ENCODE measurements at places on chromosomes 13 and 19.
A peak's percentile ranks its signal among the peaks of the same experiment; 100 is the strongest.

DNA sequence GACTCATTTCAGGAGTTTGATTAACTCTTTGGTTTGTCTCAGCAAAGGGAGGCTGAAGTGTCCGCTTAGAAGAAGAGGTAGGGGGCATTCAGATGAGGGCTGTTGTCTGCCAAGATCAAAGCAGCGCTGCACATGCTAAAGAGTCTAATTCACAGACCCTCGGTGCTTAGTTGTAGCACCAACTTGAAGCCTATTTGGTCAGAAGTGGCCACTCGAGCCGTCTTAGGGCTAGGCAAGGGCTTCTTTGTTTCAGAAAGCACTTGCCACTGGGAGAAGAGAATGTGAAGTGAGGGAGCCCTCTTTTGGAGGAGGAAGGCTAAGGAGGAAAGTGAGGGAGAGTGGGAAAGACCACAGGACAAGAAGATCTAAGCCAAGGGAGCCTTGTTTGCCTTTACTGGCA lies 313.4 kb upstream of the TMTC4 start:
- no peaks in the 10 kb centered on the region for H3K27me3 ChIP-seq
- no peak for DNase-seq
- no peak overlapping the region for H3K4me3 ChIP-seq
- no peaks in the 10 kb centered on the region for H3K36me3 ChIP-seq
- no peak overlapping the region for H3K27ac ChIP-seq
- H3K4me1 ChIP-seq: no peaks in the 10 kb centered on the region

DNA sequence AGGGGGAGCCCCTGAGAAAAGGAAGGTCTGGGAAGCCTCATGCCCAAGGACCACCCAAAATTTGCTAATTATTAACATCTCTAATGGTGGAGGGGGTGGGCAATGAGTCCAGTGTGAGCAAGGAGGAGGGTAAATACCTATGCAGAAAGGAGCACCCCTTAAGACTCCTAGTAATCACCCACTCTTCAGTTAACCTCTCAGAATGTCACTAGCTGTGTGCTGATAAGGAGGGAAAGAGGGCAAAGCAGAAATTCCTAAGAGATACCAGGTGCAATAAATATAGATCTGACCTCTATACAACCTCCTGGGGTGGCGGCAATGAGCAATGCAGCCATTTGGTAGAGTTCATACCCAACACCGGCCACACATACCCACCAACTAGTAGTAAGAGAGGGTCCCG lies 12.7 kb upstream of the DPY19L3 start:
- H3K27me3 ChIP-seq: no peaks in the 10 kb centered on the region
- no peaks in the 10 kb centered on the region for H3K4me1 ChIP-seq
- H3K27ac ChIP-seq: no peak overlapping the region
- H3K4me3 ChIP-seq: no peak overlapping the region
- DNase-seq: no peak

- no peak for DNase-seq
- H3K36me3 ChIP-seq: no peaks in the 10 kb centered on the region
- H3K27me3 ChIP-seq: no peaks in the 10 kb centered on the region
- H3K4me1 ChIP-seq: peaks cover 4% of the 10 kb centered on the region
Observed at GRCh38 chr19:28631961-28632360, 581.0 kb downstream of the UQCRFS1 start.

- no peaks in the 10 kb centered on the region for H3K27me3 ChIP-seq
- no peak overlapping the region for H3K27ac ChIP-seq
- DNase-seq: no peak
- H3K4me3 ChIP-seq: no peak overlapping the region
Observed at GRCh38 chr13:34241332-34241731, 423.4 kb downstream of the RFC3 start.

DNA sequence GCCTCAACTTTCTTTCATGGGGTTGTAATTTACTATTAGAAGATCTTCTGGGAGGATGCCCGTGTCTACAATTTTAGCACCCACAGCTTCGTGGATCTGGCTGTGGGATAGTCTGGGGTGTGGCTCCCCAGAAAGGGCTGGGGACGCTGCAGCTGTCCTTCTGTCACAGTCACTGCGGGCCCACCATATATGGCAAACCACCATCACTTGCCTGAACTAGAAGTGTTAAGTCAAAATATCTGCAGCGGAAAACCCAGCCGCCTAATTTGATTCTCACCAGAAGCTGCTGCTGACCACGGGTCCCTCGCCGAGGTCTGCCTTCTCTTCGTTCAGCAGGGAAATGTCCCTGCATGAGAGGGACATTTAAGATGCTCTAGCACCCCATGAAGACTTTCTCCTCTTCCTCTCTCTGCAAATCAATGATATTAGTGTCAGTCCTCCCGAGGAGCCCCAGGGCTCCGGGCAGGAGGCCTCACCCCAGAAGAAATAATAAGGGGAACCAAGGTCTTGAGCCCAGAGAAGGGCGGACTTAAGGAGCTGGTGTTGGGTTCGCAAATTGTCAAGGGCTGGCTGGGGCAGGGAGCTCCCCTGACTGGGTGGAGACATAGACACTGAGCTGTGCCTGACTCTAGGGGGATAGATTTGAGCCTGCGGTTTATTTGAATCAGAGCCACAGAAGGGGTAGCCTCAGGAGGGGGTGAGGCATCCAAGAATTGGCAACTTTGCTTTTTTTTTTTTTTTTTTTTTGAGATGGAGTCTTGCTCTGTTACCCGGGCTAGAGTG lies 3.0 kb upstream of the MATK start:
- peaks cover 21% of the 10 kb centered on the region for H3K4me1 ChIP-seq
- H3K27me3 ChIP-seq: peaks cover 5% of the 10 kb centered on the region
- no peak for DNase-seq

GRCh38 chr19:4970558-4971423 lies 1.9 kb downstream of the KDM4B start:
- H3K27ac ChIP-seq: peak overlapping the region; percentile 57
- peaks cover 38% of the 10 kb centered on the region for H3K4me1 ChIP-seq
- H3K36me3 ChIP-seq: peaks cover 12% of the 10 kb centered on the region
- no peaks in the 10 kb centered on the region for H3K27me3 ChIP-seq
- no peak for DNase-seq

GRCh38 chr19:19354007-19354406 lies 33.4 kb downstream of the MAU2 start:
- no peak overlapping the region for H3K27ac ChIP-seq
- no peak for DNase-seq
- peaks cover 69% of the 10 kb centered on the region for H3K36me3 ChIP-seq
- H3K27me3 ChIP-seq: no peaks in the 10 kb centered on the region

GRCh38 chr13:30295116-30295515 lies 12.2 kb downstream of the KATNAL1 start:
- no peak overlapping the region for H3K27ac ChIP-seq
- peaks cover 3% of the 10 kb centered on the region for H3K36me3 ChIP-seq
- no peaks in the 10 kb centered on the region for H3K27me3 ChIP-seq
- DNase-seq: no peak
